ENCODE measurements at places on chromosomes 1 and 21. TPM values are rescaled to one million over a fixed set of nuclear protein-coding genes. Genes with fewer than 3 reads are reported as not detected.

DNA sequence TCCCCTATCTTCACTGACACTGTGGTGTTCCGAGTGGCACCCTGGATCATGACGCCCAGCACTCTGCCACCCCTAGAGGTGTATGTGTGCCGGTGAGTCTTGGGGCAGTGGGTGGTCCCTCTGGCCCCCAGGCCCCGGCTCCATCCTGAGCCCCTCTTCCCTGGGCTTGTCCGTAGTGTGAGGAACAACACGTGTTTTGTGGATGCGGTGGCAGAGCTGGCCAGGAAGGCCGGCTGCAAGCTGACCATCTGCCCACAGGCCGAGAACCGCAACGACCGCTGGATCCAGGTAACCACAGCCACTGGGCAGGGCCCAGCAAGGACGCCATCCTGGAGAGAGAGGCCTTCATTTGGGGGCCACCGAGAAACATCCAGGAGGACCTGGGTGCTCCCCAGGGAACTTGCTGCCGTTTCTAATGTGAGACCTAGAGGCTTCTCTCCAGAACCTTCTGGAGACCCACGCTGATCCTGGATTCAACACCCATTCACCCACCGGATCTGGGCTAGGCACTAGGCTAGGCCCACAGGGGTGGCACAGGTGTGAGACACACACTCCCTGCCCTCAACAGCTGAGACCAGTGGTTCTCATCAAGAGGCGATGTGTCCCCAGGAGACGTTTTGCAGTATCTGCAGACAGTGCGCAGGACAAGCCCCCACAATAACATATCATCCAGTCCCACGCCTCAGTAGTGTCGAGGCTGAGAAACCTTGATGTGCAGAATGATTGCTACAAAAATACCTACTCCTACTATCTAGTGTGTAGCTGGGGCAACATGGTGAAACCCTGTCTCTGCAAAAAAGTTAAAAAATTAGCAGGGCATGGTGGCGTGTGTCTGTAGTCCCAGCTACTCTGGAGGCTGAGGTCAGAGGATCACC, 22.2 kb downstream of the PADI3 start:
- no peak for DNase-seq

- DNase-seq = no peak
These were observed 202.3 kb upstream of the CACYBP start for GRCh38 chr1:174797398-174797797.

DNA sequence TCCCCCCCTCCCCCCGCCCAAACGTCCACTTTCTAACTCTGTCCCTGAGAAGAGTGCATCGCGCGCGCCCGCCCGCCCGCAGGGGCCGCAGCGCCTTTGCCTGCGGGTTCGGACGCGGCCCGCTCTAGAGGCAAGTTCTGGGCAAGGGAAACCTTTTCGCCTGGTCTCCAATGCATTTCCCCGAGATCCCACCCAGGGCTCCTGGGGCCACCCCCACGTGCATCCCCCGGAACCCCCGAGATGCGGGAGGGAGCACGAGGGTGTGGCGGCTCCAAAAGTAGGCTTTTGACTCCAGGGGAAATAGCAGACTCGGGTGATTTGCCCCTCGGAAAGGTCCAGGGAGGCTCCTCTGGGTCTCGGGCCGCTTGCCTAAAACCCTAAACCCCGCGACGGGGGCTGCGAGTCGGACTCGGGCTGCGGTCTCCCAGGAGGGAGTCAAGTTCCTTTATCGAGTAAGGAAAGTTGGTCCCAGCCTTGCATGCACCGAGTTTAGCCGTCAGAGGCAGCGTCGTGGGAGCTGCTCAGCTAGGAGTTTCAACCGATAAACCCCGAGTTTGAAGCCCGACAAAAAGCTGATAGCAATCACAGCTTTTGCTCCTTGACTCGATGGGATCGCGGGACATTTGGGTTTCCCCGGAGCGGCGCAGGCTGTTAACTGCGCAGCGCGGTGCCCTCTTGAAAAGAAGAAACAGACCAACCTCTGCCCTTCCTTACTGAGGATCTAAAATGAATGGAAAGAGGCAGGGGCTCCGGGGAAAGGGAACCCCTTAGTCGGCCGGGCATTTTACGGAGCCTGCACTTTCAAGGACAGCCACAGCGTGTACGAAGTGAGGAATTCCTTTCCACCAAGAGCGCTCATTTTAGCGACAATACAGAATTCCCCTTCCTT, 158.1 kb downstream of the RUNX1 start:
- DNase-seq = peak; percentile 66

- no peak for DNase-seq
These were observed 1.9 kb upstream of the TEKT2 start for GRCh38 chr1:36081926-36082485.

DNA sequence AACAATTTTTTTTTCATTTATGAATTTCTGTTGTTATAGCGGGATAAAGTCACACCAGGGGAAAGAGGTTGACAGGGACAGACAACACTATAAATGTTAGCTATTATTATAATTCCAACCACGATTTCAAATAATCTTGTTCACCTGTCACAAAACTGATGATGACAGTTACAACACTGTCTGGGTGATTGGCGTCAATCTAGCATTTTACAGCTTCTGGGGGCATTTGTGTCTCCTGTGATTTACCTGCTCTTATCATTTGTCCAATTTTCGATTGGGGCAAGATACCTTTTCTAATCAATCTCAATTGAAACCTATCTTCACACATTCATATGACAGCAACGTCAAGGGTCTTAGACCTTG, 44.6 kb upstream of the LYST start:
- DNase-seq = no peak

The UBL4B gene
- polyA plus RNA-seq = not detected

The HORMAD1 gene
- polyA plus RNA-seq = not detected
